Tibial nerve (tissue), 4 donors: ENCODE measurements at places on chromosomes 1 and 21.

DNA sequence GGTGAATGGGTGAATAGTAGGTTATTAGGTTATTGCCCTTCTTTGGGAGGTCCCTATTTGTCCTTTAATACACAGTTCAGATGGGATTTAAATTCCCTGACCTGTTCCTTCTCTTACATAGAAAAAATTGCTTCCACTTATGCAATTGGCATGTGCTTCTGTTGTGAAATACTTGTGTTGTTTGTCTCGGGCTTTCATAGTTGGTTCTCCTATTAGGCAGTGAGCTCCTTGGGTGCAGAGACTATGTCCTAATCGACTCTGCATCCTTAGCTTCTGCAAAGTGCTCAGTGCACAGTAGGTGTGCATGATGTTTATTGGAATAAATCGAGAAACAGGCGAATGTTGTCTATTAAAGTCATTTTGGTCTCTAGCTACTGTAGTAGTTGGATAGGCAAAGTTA, 1.3 kb upstream of the PDE4B start:
- DNase-seq = peak; percentile 49

GRCh38 chr1:171940368-171940767, 99.1 kb downstream of the DNM3 start:
- DNase-seq = no peak

DNA sequence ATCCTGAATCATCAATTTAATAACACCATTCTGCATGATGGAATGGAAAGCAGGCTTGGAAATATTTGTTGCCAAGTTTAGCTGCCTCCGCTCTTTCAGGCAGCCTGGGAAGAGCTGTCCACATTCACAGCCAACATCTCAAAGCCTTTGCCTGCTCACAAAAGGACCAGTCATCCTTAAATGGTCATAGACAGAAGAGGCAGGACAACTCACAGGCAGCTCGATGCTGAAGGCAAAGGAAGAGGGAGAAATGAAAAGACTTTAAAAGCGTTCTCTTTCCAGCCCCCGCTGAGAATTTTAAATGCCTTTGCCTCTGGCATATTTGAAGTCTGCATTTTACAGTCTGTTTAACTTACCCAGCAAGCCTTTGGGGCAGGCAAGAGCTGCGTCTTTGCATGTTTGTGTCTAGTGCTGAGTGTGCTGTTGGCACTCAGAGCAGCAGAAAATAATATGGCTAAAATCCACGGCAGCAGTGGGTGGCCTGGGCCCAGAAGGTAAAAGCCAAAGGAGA, 68.9 kb downstream of the NMNAT2 start:
- no peak for DNase-seq

DNA sequence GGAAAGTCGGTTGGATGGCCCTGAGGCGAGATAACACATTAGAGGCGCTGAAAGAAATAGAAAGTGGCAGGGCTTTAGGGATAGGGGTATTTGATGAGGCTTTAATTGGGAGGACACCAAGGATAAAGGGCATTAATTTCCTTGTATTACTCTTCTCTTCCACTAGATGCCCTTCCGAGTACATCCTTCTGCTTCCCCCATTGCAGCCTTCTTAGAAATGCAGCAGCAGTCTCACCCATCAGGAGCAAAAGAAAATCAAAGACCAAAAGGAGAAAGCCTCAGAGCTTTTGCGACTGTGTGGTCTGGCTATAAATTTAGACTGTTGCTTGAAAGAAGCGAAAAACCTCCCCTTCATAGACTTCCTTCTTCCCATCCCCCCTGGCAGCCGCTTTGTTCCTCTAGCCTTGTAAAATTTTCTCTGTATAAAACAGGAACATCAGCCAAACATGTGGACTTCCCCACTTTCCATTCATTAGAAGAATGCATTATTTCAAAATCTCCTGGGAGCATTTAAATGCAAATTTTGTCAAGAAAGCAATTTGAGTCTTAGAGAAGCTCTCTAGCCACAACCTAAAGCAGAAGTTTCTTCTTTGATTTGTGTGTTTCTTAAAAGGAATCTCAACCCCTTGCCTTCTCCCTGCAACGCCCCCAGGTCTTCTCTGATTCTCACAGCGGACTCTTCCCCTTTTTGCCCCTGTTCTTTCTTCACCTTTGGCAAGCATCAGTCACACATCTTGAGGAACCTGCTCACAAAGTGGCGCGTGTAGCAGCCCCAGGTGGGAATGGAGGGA, 76.6 kb downstream of the NDUFS5 start:
- DNase-seq = no peak

DNA sequence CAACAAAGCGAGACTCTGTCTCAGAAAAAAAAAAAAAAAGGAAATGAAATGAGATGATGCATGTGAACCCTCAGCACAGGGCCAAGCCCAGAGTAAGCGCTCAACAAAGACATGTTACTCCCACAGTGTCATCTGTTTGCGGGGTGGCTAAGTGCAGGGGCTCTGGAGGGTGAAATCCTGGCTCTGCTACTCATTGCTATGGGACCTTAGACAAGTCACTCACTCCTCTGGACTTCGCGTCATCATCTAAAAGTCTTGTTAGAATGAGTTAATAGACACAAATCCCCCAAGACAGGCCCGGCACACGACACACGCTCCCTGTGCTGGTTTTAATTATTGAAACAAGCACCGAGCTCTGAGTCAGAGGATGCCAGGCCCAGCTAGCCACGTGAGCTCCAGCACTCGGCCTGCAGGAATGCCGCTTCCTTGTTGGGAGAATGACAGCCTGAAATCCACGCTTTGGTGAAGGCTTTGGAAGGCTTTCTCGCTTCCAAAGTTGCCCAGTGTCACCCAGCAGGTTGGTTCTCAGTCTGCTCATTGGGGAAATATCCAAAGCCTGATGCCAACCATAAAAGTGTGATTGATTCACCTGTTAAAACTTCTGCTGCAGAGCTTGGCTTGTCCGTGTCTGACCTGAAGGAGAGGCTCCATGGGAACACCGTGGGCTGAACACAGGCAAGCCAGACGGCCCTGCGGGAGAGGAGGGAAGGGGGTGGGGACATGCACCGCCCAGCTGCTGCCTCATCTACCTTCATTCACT, 36.7 kb upstream of the TARDBP start:
- DNase-seq = peak; percentile 38

DNA sequence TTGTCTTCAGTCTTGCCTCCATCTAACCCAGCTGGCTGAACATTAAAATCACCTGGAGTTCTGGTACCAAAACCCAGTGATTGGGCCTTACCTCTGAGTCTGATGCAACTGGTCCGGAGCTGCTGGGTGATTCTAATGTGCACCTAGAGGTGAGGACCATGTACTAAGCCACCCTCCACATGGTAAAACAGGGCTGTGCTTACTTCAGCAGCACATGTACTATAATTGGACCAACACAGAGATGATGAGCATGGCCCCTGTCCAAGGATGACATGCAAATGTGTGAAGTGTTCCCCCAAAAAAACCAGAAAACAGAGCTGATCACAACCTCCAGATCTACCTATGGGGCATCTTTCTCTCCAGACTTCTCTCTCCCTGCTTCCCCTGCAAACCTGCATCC, 37.0 kb downstream of the ELK4 start:
- no peak for DNase-seq

DNA sequence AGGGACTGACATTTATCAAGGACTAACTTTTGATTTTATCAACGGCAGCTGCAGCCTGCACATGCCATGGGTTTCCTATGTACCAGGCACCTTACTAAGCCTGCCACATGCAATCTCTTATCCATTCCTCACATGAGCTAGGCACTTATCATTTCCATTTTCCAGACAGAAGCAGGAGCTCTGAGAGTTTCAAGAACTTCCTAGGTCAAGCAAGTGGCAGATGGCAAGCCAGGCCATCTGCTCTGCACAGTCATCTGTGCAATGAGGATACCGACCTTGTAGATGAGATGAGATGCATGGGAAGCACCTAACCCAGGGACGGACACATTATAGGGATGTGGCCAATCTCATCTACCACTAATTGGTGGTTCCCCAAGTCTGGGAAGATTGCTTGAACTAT, 339.4 kb upstream of the USP24 start:
- DNase-seq = no peak

DNA sequence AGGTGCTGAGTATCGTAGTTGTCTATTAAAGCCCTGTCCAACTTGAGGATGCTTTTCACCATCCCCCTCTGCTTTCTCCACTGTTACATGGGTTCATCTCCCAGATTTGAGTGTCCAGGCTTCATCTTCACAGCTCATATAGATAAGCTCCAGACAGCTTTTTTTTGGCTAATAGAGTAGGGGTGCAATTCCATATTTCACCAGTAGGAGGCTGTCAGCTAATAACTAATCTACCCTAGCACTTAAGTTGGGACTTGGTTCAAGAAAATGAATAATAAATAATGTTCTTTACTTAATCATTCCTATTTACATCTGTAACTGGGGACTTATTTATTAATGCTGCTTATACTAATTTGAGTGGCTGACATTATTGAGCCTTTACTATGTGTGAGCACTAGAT, 124.5 kb downstream of the IGSF21 start:
- DNase-seq = no peak
